ENCODE measurements at places on chromosomes 3 and 15.

- DNase-seq = no peak
These were observed 20.1 kb downstream of the USP13 start for GRCh38 chr3:179672918-179673317.

GRCh38 chr15:90557186-90558084 lies 27.7 kb downstream of the CRTC3 start:
- no peak for DNase-seq

DNA sequence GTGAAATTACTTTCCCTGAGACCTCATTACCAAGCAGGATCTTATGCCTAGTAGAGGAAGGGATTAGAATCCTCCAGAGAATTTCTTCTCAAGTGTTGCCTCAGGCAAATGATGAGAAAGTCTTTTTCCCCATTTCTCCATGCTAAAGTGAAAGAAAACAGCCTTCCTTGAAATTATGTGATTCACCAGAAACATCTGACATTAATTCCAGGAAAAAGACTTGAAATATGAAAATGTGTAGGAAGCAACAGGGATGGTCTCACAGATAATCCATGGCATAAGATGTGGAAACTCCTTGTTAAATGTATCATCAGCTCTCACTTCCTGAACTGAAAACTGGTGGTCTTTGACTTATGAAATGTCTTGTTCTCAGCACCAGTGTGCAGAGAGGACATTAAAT lies 17.9 kb upstream of the ABI3BP start:
- no peak for DNase-seq

DNA sequence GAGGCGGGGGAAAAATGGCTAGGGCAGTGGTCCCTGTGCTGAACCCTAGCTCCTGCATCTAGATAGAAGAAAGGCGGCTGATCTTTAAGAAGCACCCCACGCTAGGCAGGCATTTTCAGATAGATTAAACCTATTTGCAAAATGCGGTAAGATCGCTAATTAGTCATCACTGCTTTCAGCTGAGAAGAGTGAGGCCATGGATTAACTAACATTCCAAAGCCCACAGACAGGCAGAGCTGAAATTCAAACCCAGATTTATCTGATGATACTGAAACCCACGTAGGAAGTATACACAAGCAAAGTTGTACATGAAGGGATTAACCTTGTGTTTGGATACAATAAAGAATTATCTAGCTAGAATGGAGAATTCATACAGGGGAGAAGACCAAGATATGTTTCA lies 4.8 kb downstream of the ADPGK start:
- no peak for DNase-seq

DNA sequence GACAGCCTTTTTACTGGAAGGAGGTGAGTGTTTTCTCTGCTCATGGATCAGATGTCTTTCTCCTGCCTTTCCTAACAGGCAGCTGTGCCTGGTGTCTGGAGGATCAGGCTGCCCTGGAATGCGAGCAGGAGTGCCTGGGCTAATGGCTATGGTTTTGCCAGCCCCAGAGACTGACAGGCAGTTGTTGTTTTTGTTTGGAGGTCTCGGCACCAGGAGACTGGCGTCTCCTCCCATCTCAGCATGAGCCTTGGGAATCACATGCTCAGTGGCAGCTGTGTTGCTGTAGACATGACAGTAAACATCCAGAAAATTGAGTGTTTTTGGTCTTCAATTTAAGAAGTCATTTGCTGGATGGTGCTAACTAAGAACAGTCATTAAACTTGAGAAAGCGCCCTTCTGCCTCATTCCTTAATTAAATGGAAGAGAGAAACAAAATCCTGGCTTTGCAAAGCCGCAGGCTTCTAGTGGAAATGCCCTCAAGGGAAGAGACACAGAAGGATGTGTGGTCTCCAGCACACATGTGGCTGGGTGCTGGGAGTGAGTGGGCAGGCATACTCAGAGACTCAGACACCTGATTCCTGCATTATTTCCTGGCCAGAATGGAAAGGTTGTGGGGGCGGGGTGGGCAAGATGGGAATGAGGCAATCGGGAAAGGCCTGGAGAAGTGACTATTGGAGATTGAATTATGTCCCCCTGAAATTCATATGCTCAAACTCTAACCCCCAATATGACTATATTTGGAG lies 97.0 kb upstream of the NMNAT3 start:
- DNase-seq = no peak

DNA sequence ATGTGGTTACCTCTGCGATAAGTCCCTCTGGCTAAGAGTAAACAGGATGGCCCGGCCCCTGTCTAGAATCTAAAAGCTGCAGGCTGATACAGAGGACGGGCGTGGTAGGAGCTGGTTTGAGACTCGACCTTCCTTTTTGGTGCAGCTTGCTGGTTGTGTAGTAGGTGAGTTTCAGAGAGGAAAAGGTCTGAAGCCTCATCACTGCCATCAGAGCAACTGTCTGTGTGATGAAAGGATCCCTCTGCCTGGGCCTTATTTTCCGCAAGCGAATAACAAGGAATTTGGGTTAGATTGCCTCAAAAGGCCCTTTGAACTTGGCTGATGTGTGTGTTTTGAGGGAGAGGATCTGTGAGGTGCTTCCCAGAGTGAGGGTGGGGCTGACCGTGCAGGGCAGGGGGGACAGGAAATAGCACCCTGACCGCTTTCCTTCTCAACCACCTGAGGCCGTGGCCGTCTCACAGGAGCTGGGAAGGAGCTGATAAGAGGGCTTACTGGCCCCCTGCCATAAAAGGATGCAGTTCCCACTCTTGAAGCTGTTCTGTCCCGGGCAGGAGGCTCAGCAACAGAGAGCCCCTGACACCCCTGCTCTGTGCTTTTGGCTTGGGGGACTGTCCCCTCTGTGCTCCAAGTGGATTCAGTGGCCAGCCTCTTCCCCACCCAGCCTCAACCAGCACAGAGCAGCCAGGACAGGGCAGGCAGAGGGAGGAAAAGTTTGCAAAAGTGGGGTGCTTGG lies 45.6 kb upstream of the TFRC start:
- no peak for DNase-seq

GRCh38 chr15:69979262-69979661 lies 118.5 kb downstream of the TLE3 start:
- DNase-seq = no peak

GRCh38 chr3:129120254-129121004 lies 1.2 kb downstream of the RAB43 start:
- peak; percentile 79 for DNase-seq

DNA sequence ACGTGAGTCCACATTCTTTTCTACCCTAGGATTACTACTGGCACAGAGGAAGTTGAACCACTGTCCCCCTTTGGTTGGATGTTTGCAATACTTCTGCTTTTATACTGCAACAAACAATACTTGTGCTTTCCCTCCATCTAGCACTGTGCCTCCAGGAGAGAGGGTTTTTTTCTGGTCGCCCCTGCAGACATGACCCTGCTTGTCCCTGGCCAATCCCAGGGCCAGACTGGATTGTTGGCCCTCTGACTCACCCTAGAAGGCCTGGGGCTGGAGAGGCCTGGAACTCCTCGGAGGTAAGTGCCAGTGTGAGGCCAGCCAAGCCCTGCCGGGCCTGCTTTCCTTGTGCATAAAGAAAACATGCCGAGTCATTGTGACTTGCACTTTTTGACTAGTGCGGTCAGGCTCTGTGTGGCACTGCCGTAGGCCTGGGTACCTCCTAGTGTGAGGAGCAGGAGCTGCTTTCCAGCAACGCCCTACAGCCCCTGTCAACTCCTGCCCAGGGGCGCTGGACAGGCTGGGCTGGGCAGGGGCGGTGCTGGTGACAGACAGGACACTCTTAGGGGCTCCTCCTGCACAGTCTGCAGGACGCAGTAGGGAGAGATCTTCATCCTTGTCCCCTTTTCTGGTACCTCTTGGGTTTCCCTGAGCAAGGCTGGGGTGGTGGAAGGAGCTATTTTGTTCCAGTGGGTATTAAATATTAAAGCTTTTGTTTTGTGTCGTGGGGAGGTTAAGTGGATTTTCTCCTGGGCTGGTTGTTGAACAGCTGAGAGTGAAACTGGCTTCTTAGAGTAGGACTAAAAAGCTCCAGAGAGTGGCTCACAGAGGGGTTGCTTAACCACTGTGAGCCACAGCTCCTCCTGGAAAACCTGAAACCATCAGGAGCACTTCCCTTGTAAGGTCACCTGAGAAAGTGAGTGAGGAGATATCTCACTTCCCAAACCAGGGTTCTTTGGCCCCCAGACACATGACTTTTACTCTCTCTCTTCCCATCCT lies 14.4 kb upstream of the TKT start:
- no peak for DNase-seq

GRCh38 chr3:66638717-66639116 lies 137.9 kb upstream of the LRIG1 start:
- DNase-seq = no peak
